ENCODE measurements at places on chromosomes 4 and X.
A peak's percentile ranks its signal among the peaks of the same experiment; 100 is the strongest.

DNA sequence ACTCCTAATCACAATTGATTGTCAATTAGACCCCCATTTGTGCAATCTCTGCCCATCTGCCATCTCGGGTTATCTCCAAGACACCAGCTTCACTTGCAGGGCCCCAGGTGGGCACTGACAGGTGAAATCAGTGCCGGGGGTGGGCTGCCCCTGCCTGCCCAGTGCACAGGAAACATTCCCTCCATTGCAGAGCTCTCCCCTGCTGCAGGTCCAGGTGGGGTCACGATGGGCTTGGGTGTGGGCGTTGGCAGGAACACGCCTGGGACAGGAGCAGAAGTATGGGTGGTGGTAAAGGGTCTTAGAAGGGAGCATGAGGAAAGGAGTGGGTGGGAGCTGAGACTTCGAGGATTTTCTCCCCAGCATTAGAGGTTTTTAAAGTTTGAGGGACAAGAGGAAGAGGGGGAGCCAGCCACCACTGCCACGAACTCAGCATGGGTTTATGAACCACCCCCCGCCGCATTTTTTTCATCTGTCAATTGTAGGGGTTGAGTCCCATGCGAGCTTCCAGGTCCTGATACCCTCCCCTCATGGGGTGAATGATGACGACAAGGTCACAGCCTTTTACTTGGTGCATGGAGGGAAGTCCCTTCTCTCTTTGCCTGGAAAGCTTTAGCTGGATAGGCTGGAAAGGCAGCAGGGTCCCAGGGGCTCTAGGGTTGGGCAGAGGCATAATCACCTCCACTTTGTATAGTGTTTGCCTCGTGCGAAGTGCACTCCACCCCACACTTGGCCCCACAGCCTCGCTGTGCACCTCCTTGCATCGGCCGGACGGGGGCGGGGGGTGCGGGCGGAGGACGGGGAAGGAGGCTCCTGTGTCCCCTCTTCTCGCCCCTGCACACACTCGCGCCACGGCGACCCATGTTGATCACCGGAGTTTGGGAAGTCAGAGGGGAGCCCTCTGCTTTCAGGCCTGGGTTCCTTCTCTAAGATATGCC, 3.5 kb upstream of the NKX1-1 start:
- DNase-seq = no peak

DNA sequence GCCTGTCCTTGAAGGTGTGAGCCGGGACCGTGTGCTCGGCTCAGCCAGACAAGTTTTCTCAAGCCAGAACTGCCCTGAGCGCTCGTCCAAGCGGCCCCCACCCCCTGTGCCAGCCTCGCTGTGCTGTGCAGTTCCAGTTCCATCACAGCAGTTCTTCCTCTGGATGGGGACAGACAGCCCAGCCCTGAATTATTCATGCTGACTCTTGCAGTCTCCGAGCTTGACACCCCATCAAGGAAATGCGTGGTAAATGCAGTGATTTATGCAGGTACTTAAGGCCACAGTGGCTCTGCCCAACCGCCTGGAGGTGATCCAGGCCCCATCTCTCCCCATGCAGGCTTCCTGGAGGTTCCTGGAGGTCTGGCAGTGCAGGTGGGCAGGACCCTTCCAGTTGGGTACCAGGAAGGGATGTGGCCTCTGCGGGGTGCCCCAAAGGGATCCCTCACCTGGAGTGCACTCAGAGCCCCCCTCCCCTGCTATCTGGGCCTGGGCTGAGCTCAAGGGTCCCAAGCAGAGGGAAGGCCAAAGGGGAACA, 44.8 kb upstream of the HMX1 start:
- no peak for DNase-seq

GRCh38 chr4:8523766-8524165, 56.4 kb upstream of the GPR78 start:
- DNase-seq = no peak

- no peak for DNase-seq
These were observed 46.7 kb downstream of the PTCHD1 start for GRCh38 chrX:23381099-23382087.

GRCh38 chr4:40225497-40225896, 28.7 kb downstream of the RHOH start:
- no peak for DNase-seq

- DNase-seq = no peak
These were observed 4.4 kb downstream of the ADRA2C start for GRCh38 chr4:3770323-3771163.

DNA sequence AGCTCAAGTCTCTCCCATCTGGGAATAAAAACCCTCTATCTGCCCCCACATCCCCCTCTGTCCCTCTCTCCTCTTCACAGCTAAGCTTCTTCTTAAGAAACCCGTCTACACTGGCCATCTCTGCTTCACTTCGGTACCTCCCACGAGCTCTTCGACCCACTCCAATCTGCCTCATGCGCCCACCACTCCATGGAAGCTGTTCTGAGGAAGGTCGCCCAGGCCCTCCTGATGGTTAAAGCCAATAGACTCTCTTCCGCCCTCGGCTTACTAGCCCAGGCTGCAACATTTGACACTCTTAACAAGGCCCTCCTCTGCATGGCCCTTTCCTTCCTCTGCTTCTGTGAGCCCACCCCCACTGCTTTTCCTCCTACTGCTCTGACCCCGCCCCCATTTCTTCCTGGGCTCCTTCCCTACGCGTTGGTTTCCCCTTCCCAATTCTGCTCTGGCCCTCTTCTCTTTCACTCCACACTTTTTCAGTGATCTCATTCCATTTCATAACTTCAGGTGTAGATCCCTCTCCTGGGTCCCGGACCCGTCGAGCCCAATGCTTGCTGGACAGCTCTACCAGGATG, 11.8 kb downstream of the IQSEC2 start:
- no peak for DNase-seq

GRCh38 chr4:6951880-6952381, 42.3 kb downstream of the TBC1D14 start:
- DNase-seq = no peak

- DNase-seq = no peak
These were observed 34.1 kb downstream of the CNKSR2 start for GRCh38 chrX:21408307-21408706.

- DNase-seq = no peak
These were observed 240.0 kb upstream of the RPS6KA3 start for GRCh38 chrX:20506739-20507138.

DNA sequence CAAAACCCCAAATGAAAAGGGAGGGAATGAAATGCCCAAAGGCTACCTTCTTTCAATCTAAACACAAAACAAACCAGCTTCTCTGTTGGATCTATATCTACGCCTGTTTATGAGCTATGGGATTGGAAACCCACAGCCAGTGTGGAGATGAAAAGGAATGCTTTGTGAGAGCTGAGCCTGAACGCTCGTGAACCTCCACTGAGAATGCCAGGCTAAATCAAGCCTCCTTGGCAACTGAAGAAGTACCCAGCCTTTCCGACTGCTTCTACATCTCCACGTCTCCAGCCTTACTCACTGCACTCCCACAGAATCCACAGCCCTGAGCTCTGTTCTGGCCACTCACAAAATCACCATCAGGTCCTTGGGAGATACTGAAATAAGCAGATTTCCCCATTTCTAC, 31.8 kb downstream of the PROM1 start:
- no peak for DNase-seq

DNA sequence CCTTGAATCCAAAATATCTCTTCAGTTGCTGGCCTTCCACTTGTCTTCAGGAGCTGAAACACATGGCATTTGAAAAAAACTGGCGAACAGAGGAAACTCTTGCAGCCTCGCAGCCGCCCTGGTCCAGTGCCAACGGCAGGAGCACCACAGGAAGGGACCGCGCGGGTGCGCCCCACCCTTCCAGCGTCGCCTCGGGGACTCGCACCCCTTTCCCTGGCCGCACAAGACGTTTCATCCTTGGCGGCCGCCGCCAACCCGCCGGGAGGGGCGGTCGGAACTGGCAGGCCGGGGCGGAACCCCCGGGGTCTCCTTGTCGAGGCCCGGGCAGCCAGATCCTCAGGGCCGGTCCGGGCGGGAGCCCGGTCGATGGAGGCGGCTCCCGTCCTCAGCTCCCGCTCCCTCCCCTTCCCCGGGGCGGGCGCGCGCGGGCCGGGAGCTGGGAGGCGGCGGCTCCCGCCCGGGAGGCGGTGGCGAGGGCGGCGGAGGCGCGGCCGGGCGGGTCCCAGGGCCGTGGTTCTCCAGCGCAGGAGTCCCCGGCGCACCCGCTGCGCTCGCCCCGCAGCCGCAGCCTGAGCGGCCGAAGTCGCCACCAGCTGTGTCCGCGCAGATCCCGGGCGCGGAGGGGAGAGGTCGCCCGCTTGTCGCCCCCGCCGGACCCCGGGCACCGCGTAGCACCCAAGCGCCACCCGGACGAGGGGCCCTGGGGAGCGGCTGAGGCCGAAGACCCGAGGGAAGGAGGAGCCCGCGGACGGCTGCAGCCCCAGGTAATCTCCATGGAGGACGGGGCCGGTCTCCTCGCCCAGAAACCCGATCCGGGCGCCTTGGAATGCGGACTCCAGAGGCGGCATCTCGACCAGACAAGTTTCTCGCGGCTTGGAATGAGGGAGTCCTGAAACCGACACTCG, 886 bp upstream of the NDST3 start:
- DNase-seq = no peak

DNA sequence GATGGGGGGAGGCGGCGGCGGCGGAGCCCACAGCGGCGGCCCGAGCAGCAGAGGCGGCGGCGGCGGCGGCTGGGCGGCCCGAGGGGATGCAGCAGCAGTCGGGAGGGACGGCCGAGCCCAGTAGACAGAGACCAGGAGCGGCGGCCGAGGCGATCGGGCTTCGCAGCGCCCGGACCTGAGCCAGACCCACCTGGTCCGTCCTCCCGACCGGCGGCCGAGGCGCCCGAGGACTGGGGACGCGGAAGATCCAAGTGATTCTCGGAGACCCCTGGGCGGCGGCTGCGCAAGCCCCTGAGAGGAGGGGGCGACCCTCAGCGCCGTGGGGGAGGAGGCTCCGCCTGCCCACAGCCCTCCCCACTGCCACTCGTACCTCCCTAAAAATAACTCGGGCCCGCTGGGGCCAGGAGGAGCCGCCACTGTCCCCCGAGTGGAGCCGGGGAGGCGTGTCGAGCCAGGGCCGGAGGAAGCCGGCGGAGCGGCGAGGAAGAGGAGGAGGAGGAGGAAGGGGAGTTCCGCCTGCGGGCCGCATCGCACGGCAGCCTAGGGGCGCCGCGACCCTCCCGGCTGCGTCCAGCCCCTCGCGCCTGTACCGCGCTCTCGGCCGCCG, 608 bp downstream of the RAPGEF2 start:
- DNase-seq = peak; percentile 40

GRCh38 chr4:73612032-73612431, 8.2 kb downstream of the RASSF6 start:
- DNase-seq = no peak

DNA sequence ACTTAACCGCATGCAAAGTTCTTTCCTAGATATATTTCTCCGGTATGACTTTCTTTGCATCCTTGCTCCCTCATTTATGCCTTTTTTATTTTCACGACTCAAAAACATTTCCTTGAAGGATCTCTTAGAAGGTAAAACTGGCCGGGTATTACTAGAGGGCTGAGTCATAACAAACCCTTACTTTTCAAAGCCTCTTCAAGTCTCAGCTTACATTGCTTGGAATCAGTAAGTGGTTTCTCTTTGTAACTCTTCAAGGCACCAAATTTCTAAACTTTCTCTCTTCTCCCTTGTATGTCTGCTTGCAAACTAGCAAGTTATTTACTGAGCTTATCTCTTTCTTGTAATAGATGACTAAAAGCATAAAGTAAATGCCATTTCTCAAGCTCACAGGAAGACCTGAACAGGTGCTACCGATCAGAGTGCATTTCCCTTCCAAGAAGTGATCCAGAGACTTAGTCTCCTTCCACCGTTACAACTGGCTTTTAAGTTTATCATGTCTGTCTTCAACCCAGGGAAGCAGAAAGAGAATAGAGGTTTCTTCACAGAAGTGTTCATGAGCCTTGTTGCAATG, 75.5 kb downstream of the ANXA10 start:
- no peak for DNase-seq

- no peak for DNase-seq
These were observed 263.6 kb downstream of the DCTD start for GRCh38 chr4:182653596-182653995.

DNA sequence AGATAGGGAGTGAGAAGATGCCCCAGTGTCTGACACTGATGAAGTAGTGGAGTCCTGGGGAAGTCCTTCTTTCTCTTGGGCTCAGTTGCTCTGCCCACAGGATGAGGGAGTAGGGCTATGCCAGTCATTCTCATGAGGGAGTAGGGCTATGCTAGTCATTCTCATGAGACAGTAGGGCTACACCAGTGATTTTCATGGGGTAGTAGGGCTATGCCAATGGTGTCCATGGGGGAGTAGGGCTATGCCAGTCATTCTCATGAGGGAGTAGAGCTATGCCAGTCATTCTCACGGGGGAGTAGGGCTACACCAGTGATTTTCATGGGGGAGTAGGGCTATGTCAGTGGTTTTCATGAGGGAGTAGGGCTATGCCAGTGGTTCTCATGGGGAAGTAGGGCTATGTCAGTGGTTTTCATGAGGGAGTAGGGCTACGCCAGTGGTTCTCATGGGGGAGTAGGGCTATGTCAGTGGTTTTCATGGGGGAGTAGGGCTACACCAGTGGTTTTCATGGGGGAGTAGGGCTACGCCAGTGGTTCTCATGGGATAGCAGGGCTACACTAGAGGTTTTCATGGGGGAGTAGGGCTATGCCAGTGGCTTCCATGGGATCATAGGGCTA, 43.3 kb upstream of the SOD3 start:
- no peak for DNase-seq

GRCh38 chrX:71911731-71912050, 1.0 kb downstream of the NHSL2 start:
- DNase-seq = no peak

GRCh38 chr4:2621419-2621818, 85.0 kb downstream of the FAM193A start:
- no peak for DNase-seq

DNA sequence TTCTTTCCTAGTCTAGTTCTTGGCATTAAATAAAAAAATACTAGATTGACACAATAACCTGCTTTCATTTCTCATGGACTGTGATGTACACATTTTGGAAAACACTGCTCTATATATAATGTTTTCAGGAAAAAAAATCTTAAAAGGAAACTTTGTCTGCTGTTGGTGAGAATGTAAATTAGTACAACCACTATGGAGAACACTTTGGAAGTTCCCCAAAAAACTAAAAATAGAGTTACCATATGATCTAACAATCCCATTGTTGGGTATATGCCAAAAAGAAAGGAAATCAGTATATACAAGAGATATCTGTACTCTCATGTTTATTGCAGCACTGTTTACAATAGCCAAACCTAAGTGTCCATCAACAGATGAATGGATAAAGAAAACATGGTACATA, 202.3 kb downstream of the PPP3CA start:
- no peak for DNase-seq

- no peak for DNase-seq
These were observed 12.7 kb downstream of the FAM13A start for GRCh38 chr4:89044147-89044900.

DNA sequence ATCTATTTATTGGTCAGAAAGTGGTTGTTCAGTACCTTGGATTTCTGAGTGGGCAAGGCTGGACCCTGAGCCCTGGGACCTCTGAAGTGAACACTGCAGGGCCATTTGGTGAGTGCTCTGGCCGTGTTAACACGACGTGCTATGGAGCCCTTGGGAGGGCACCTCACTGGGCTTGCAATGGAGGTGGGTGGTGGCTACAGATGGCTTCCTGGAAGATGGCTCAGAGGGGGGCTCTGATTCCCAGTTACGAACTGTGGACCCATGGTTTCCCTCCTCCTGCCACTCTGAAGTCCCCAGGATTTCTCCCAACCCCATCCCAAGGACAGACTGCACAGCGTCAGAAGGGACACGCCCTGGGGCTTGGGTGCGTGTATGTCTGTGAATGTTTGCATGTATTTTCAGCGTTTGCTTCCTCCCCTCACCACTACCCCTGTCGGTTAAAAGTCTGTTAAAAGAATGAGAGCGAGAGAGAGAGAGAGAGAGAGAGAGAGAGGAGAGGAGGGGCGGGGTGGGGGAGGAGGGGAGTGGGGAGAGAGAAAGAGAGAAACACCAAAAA, 3.7 kb upstream of the RHOH start:
- no peak for DNase-seq
